ENCODE measurements at places on chromosomes 16 and 17. TPM values are rescaled to one million over a fixed set of nuclear protein-coding genes. Genes with fewer than 3 reads are reported as not detected.
A peak's percentile ranks its signal among the peaks of the same experiment; 100 is the strongest.

DNA sequence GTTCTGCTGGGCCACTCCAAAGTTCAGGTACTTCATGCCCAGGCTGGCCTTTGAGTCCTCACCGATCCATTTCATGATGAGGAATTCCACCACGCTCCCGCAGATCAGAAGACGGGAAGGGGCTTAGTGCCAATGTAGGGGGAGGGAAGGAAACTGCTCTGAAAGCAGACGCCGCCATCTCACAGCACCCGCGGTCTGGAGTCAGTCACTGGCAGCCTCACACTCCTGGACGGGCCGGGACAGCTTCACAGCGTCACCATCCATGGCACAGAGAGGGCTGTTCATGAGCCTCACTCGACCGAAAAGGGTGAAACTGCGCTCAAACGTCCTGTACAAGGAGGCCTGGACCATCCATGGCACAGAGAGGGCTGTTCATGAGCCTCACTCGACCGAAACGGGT, 62.0 kb downstream of the RPH3AL start:
- peak; percentile 38 for DNase-seq

GRCh38 chr16:66662445-66663194, 33.9 kb downstream of the CMTM4 start:
- no peak for DNase-seq

GRCh38 chr16:27441998-27442397, 40.0 kb downstream of the IL21R start:
- no peak for DNase-seq

DNA sequence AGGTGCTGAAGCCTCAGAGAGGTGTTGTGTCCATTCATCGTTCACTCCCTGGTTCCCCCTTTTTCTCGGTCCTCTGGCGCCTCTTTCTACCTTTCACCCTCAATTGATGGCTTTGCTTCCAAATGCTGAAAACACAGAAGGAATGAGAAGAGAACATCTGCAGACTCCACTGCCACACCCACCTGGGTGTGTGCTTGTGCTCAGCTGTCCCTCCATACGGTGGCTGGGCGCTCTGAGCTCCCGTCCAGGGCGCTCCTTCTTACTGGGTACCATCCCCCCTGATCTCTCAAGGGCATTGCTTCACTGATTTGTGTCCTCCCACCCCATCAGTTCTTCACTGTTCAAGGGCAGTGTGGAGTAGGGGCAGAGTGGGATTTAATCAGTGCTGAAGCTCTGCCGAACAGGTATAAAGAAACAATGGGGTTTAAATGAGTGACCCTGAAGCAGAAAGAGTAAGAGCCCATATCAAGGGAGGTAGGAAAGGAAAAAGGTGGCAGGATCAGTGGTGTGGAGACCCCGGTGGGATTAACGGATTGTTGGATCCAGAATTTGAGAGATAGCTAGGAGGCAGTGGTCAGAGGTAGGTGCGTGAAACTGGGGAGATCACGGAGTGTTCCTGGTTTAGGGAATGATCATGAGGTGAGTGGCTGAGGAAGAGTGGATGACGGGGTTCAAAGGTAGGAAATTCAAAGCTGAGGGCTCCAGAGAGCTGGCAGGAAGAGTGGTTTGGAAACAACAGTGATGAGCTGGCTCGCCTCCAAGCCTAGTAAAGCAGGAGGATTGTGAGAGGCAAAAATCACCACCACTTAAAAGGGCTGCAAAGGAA, 40.8 kb downstream of the MRTFB start:
- DNase-seq = peak; percentile 67

DNA sequence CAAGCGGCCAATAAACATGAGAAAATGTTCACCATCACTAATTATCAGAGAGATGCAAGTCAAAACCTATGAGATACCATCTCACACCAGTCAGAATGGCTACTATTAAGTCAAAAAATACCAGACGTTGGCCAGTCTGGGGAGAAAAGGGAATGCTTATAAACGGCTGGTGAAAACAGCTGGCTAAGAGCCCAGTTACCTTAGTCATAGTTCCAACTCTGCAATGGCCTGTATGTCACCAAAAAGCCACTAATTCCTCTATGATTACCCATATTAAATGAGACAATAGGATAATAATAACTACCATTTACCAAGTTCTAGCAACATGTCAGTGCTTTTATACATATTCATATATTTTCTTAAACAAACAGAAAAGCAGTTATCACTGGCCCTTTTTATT, 42.9 kb upstream of the CDRT4 start:
- no peak for DNase-seq

- DNase-seq = no peak
Measured at GRCh38 chr16:89113152-89113547, 19.5 kb downstream of the ACSF3 start.

DNA sequence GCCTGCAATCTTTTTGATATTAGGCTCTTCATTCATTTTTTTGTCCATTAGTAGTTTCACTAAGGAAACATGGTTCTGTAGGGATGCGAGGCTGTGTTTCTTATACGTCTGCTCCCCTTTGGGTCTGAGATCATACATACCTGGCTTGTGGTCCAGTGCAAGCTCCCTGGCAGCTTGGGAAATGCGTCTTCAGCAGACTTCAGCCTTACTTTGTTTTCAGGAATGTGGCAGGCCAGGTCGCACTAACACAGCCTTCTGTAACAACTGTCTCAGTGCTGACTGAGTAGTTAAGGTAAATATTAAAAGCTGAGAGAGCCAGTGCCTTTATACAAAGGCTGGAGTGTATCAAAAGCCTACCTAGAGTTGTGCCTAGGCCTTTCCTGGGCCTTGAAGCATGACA, 970.5 kb upstream of the EEF2KMT start:
- no peak for DNase-seq

GRCh38 chr17:66714046-66715023, 120.6 kb upstream of the CACNG5 start:
- no peak for DNase-seq

DNA sequence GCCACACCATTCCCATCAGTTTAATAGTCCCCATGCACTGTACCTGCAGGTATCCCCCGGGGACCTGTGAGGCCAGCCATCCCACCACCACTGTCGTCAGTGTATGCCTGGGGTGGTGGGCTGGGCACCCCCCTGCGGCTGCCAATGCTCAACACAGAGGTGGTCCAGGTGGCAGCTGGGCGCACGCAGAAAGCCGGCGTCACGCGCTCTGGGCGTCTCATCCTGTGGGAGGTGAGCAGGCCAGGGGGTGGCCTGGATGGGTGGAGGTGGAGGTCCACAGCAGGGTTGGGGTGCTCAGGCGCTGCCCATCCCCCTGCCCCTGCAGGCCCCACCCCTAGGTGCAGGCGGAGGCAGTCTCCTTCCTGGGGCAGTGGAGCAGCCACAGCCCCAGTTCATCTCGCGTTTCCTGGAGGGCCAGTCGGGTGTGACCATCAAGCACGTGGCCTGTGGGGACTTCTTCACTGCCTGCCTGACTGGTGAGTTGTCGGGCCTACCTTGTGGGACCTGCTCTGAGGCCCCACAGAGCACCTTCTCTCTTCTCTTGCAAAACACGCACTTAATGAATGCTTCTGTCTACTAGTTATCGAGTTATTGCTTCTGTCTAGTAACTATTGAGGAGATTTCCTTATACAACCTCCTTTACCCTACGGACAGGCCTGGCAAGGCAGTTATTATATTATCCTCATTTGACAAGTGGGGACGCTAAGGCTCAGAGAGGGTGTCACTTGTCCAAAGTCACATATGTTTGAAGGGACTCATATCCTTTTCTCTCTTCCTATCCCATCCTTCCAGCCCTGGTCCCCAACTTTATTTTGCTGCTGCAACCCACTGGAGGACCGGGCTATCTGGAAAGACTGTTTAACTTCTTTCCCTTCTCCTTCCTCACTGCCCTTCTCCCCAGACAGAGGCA, 5.8 kb upstream of the TRAF4 start:
- no peak for DNase-seq

- DNase-seq = no peak
Measured at GRCh38 chr17:73007407-73007806, 85.1 kb downstream of the SLC39A11 start.

DNA sequence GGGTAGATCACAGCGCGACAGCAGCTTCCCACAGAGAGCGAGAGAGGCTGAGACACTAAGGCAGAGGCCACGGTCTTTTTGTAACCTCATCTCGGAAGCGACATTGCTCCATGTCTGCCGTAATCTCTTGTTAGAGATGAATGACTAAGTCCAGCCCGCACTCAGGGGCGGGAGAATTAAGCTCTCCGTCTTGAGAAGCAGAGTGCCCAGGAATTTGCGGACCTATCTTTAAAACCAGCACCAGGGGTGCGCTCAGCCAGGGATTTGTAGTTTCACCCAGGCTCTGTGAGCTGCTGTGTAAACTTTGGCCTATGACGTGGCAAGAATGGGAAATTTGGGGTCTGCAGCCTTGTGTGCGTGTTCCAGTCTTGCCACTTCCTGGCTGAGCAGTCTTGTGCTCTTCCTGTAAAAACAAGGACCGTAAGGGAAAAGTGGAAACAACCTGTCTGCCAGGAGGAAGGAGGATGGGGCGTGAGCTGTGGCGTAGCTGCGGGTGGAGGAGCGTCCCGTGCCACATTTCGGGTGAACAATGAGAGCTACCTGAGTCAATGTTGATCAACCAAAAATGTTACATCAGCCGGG, 16.0 kb upstream of the JPH3 start:
- no peak for DNase-seq

- DNase-seq = no peak
Measured at GRCh38 chr16:49780433-49780832, 75.5 kb downstream of the ZNF423 start.

DNA sequence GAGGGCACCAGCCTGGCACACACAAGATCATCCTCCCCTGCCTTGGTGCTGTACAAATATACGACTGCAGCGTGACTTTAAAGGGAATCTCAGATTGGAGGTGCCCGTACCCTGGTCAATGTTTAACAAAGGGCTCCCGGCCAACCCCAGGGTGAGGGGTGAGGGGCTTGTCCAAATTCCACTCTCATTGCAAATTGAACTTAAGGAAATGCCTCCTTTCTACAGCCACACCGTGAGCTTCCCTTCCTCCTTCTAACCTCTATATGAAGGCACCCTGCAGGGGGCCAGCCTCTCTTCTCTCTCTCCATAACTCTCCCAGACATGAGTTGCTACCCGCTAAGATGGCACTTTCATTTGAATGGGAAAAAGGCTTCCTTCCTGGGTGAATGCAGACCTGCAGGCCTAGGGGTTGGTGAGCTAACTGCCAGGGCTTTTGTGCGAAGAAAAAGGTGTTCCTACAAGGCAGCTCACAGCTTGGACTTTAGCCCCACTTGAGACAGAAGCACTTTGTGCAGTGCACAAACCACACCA, 76.6 kb downstream of the IRF8 start:
- DNase-seq = no peak

- DNase-seq = no peak
Measured at GRCh38 chr16:50335196-50335958, 33.4 kb downstream of the BRD7 start.

DNA sequence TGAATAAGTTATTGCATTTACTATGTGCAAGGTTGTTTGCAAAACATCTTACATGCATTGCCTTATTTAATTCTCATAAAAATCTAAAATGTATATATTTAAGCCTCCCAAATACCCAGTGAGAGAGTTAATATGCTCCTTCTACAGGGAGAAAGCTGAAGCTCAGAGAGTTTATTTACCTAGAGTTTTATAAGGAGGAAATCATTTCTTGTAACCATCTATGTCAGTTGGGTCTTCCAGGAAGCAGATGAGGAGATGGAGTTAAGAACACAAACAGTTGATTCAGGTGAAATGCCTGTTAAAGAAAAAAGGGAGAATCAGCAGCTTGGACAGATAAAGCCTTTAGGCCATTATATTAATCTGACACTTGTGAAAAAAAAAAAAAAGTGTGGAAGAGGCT, 62.6 kb upstream of the DHX40 start:
- no peak for DNase-seq

GRCh38 chr17:56350592-56350991, 197.3 kb downstream of the ANKFN1 start:
- no peak for DNase-seq

GRCh38 chr17:48604770-48605329, at the start of gene HOXB6:
Gene HOXB6 (minus strand): TSS chr17:48604986. CDS start chr17:48598150, 6,836 bp downstream.
- DNase-seq = no peak

GRCh38 chr17:68328676-68329075, 37.4 kb downstream of the ARSG start:
- no peak for DNase-seq

GRCh38 chr16:23128056-23128455, 21.2 kb downstream of the USP31 start:
- no peak for DNase-seq

DNA sequence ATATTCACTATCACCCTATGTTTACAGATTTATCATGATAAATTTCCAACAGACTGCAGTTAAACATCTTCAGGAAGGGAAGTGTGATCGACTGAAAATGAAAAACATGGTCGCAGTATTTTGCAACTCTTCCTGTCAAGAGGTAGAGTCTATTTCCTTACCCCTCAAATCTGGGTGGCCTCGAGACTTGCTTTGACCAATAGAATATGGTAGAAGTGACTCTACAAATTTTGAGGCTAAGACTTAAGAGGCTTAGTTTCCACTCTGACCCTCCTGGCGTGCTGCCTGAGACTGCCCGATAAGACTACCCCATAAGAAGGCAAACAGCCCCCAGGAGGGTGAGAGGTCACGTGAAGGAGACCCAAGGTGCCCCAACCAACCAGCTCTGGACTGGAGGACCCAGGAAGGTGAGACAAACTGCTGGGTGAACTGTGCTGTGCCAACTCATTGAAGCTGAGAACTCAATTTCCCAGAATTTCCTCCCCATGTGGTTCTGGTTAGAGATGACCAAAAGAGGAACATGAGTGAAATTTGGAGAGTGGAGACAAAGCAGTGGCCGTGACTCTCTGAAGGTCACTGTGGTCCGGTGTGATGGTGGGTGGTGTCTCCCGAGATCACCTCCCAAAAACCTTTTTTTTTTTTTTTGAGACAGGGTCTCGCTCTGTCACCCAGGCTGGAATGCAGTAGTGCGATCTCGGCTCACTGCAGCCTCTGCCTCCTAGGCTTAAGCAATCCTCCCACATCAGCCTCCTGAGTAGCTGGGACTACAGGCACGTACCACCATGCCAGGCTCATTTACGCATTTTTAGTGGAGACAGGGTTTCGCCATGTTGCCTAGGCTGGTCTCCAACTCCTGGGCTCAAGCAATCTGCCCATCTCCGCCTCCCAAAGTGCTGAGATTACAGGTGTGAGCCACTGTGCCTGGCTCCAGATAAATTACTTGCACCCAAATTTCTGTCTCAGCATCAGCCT, 38.2 kb upstream of the LITAF start:
- DNase-seq = no peak

CDRT4 gene
- total RNA-seq = 14.7 TPM

TM4SF5 gene
- total RNA-seq = not detected

CD300A gene
- total RNA-seq = 13.0 TPM

CHST6 gene
- 0.58 TPM for total RNA-seq

KRT26 gene
- total RNA-seq = not detected

HEXIM1 gene
- total RNA-seq = 39.1 TPM

ITGA2B gene
- 6.2 TPM for total RNA-seq

HOXB1 gene
- total RNA-seq = not detected

C16orf92 gene
- total RNA-seq = not detected

Measured in sciatic nerve (tissue), 2 donors.